ENCODE measurements at places on chromosomes 6 and 20.
A peak's percentile ranks its signal among the peaks of the same experiment; 100 is the strongest.

DNA sequence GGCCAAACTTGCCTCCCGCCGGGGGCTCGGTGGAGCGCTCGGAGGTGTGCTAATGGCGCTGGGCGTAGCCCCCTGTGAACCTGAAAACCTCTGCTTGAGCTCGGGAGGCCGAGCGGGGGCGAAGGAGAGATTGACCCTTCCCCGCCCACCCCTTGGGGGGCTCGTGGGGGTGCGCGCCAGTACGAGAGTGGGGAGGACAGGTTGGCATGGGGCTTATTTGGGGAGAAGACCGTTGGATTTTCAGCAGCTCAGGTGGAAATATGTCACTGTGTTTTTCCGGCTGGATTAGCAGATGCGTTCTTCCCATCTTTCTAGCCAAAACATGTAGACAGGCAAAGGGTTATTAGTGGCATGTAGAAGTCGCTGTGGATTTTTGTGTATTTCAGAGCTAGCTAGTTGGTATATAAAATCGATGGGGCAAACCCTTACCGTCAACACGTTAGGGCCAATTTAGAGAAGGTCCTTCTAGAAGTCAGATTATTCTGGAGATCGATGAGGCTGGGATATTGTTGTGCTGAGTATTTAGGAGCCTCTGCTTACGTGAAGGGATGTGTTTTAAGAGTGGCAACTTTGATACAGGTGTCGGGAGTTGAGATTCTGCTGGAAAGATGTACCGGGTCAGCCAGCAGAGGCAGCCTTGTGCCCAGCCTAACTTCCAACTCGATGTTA is 525 bp downstream of the NCOA7 start:
- no peak for DNase-seq

DNA sequence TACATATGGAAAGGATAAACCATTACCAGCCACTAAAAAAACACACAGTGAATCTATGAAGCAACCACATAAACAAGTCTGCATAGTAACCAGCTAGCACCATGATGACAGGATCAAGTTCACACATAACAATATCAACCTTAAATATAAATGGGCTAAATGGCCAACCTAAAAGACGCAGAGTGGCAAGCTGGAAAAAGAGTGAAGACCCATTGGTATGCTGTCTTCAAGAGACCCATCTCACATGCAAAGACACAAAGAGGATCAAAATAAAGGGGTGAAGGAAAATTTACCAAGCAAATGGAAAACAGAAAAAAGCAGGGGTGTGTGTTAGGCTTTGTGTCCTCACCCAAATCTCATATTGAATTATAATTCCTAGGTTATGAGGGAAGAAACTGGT is 909.2 kb downstream of the EPHA7 start:
- no peak for DNase-seq

DNA sequence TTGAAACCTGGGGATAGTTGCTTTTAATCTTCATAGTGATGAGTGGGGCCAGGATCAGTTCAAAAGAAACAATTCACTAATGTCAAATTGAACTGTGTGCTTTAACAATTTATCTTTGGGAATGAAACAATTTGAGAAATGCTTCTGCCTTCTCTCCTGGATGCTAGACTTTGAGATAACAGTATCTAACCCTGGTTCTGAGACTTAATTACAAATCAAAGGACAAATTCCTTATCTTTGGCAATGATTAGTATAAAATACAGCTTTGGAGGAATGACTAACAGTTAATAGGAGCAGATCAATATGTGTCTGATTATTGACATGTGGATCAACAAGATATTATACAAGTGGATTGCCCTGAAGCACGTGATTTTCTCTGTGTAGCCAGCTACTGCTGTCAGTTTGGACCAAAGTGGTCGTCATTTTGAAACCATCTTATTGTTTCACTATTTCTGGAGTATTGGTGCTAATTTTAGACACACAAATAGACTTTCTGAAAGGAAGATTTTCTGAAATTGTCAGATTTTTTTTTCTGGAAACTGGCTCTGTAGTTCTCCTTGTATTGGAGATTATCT is 6.2 kb upstream of the FLRT3 start:
- no peak for DNase-seq

DNA sequence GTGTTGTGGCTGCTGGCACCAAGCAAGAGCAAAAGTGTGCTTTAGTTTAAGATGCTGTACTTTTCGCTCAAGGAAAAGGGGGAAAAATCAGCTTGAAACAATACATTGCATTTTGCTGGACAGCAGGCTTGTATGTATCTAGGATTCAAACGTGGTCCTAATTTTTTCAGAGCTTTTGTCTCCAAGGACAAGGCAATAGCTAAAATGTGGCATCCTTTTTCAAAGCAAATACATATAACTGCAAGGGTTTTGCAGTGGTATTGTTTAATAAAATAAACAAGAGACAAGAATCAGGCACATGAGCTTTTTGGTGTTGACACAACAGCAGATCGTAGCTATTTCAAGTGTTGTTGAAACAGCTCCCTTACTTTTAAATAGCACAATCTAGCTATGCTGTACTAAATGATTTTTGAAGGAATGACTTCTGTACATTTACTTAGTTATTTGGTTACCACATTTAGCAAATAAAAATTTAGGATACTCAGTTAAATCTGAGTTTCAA is 137.0 kb upstream of the HEY2 start:
- DNase-seq: no peak

DNA sequence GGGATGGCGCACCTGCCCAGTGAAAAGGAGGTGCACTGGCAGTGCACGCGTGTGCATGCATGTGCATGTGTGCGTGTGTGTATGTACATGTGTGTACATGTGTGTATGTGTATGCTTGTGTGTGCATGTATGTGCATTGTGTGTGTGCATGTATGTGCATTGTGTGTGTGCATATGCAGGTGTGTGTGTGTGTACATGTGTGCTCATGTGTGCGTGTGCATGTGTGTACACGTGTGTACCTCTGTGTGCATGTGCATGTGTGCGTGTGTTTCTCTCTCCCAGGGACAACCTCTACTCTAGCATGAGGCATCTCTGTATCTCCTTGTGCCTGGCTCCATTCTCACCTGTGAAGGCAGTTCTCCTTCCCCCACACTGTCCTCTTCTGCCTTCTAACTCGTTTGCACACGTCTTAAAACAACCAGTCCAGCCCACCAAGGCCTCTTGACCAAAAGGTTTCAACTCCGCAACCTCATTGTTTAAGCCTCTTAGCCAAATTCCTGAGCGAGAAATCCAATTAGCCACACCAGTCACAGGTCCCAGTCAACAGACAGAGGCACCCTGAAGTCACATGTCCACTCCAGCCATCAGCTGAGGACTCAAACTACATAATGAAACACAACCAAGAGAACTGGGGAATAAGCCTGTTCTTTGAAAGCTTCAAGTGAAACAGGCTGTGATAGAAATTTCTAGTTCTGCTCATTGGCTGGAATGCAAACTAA is 103.5 kb upstream of the PTPRT start:
- DNase-seq: no peak

DNA sequence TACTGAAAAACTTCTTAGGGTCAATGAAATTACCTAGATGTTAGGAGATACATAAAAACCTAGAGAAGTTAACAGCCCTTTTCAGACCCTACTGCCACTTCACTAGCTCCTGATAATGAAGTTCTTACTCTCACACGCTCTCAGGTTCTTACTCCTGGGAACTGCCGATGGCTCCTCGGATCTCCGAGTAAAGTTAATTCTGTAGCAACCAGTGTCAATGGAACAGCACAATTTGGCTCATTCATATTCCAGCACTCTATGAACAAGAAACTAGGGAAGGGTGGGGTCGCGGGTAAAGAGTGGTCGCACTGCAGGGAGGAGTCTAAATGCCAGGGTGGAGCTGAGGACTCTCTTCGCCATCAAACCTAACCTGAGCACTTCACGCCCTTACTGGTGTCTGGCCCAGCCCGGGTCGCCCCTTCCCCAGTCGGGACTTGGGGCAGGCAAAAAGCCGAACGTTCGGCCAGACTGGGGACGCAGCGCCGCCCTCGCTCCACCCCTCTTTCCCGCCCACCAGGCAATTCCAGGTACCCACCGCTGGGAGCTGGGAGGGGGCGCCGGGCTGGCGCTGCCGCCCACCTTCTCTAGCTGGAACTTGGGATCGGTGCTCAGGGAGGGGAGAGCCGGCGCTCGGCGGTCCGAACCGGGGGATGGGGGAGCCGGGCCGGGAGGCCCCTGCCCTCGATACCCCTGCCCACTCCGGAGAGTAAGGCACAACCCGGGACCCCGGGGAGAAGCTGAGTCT is 744 bp downstream of the RAB23 start:
- peak; percentile 8 for DNase-seq

DNA sequence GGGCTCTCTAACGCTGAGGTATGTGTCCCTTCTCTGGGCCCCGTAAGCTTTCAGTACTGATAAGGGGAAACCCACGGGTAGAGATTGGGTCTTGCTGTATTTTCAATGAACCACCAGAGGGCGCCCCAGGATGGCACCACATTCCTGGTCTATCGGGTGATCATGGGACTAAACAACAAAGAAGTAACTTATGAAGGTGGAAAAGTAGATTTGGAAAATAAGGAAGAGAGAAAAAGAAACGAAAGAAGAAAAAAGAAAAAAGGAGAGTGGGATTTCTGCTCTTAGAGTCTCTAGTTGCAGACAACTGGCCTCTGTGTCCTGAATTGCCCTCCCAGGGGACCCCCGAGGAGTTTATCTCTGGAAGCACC is 93.8 kb downstream of the GMPR start:
- peak; percentile 64 for DNase-seq

GRCh38 chr6:97175806-97176205 is 107.2 kb downstream of the MMS22L start:
- DNase-seq: no peak

GRCh38 chr20:32035426-32035779 is 16.6 kb upstream of the HCK start:
- DNase-seq: no peak

DNA sequence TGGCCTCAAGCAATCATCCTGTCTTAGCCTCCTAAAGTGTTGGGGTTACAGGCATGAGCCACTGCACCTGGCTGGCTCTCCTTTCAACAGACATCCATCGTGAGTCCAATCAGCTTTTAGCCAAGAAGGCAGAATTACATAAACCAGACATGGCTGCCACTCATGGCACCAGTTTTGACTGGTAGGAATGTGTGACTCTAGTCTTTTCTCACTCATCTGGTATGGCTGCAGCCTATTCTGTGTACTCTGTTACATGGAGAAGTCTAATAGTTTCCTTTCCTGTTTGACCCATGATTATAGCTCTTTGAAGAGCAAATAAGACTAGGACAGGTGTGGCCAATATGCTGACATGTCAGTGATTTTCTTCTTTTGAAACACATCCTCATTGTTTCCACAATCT is 27.0 kb upstream of the RNF144B start:
- no peak for DNase-seq

GRCh38 chr20:24469894-24470745 is 691 bp downstream of the SYNDIG1 start:
- no peak for DNase-seq

DNA sequence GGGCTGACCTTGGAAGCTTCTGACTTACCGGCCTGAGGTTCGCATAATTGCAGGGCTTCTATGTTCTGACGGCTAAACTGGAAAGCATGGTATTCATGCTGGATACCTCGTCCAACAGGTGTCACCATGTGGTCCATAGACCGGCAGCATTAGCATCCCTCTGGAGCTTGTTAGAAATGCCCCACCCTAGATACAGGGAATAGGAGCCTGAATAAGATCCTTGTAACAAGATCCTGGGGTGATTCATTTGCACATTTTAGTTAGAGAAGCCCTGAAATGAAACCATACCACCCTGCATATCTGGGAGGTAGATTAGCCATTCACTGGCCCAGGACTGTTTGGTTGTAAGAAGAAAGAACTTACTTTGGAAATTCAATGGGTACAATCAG is 77.7 kb downstream of the TMEM170B start:
- DNase-seq: no peak

Data from stimulated activated CD4-positive, alpha-beta T cell treated with anti-CD3 and anti-CD28 coated beads, Interleukin-15, amount 100 ng/mL, for 1 hour (primary cell).